ENCODE measurements at places on chromosomes 3 and 15. TPM values are rescaled to one million over a fixed set of nuclear protein-coding genes. Genes with fewer than 3 reads are reported as not detected.

The SUSD5 gene
- polyA plus RNA-seq: 4.9 TPM

The CAPN3 gene
- 53.0 TPM for polyA plus RNA-seq

DNA sequence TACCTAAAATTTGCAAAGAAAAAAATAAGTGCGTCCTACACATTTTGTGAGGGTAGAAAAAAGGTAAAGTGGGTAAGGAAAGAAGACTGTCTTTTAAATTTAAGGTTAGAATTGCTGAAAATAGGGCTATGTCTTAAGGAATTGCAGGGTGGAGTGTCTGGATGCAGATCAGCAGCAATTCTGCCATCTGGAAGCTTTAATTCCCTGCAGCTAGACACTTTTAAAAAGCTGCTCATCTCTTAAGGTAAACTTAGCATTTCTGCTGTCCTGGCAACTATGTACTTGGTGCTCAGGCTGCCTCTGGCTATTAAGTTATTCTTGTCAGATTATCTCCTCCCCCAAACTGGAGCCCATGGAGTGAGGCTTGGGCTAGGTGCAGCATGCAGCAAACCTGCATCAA lies 420.2 kb downstream of the SI start:
- DNase-seq: no peak

GRCh38 chr3:151091685-151092345 lies 6.4 kb downstream of the MED12L start:
- no peak for DNase-seq

DNA sequence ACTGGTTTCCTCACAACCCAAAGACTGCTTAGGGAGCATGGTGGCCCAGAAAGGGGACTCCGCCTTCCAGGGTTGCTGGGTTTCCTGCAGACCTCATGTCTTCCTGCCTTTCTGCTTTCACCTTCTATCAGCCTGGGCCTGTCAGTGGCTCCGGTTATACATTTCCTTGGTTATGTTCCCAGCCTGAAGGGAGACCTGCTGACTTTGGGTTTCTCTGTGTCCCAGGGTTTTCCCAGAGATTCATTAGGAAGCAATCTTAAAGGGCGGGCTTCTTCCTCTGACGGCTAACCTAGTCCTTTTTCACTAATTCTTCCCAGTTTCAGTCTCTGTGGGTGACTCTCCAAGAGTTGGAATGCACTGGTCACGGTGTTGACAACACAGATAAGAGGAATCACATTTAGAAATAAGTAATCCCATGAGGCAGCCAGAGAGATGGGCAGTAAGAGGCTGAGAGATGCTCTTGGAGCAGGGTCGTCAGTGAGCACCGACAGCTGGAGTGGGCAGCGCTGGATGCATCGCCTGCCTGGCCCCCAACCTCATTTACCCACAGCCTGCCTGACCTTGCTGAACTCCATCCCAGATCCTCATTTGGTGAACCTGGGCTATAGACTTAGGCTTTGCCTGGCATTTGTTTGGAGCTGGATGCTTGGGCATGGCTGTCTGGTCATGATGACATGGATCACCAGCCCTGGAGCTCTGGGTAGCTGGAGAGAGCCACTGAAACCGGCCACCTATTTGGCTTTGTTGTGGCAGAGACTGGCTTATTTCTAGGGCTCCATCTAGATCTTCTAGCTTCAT lies 10.0 kb upstream of the EHD4 start:
- DNase-seq: no peak

- DNase-seq: no peak
These were observed 1007.2 kb upstream of the ALCAM start for GRCh38 chr3:104359546-104359945.

GRCh38 chr3:12916159-12916558 lies 74.8 kb upstream of the RPL32 start:
- no peak for DNase-seq

- no peak for DNase-seq
These were observed 41.7 kb upstream of the GP5 start for GRCh38 chr3:194440756-194441155.

DNA sequence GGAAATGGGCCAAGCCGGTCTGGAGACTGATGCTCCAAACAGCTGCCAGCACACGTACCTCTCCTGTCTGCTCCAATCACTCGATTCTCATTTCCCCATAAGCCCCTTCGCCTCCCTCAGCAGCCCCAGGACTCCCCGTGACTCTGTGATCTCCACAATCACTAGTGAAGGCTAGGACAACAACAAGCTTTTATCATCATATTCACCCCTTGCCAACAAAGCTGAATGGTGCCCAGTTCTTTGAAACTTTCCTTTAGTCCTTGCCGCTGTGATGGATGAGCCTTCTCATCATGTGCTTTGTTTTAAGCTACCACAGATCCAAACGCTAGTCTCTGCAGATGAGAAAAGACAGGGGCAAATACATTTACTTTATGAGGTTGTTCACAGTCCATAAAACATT lies 242.0 kb downstream of the SV2B start:
- DNase-seq: no peak

The INSYN1 gene
- 18.9 TPM for polyA plus RNA-seq

The RBP2 gene
- not detected for polyA plus RNA-seq

- peak; percentile 63 for DNase-seq
These were observed 95.4 kb downstream of the HCN4 start for GRCh38 chr15:73273181-73274002.

The HDGFL3 gene
- 130 TPM for polyA plus RNA-seq

- DNase-seq: no peak
These were observed 626.1 kb downstream of the MAGI1 start for GRCh38 chr3:65412588-65412987.

The FGF7 gene
- polyA plus RNA-seq: 1.6 TPM

The BCHE gene
- polyA plus RNA-seq: 7.4 TPM

The LRRC49 gene
- polyA plus RNA-seq: 22.4 TPM

GRCh38 chr3:177429771-177430170 lies 232.5 kb upstream of the TBL1XR1 start:
- no peak for DNase-seq

All from testis (tissue), 5 donors.